ENCODE measurements at places on chromosomes 12 and 14.
A peak's percentile ranks its signal among the peaks of the same experiment; 100 is the strongest.

DNA sequence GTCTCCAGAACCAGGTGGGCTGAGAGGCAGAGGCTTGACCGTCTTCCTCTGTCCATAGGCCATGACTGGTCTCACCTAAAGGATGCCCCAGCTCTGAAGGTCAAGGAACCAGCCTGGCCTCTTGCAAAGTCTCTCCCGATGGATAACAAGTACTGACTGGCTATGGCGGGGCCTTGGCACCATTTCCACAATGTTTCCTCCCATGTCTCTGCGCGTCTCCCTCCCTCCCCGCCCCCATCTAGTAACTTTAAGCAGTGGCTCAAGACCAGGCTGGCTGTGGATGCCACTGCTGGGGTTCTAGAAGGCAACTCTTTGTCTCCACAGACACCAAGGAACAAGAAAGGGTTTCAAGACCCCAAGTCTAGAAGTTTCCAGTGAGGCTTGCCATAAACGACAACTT lies 275.5 kb downstream of the DPF3 start:
- DNase-seq: no peak

DNA sequence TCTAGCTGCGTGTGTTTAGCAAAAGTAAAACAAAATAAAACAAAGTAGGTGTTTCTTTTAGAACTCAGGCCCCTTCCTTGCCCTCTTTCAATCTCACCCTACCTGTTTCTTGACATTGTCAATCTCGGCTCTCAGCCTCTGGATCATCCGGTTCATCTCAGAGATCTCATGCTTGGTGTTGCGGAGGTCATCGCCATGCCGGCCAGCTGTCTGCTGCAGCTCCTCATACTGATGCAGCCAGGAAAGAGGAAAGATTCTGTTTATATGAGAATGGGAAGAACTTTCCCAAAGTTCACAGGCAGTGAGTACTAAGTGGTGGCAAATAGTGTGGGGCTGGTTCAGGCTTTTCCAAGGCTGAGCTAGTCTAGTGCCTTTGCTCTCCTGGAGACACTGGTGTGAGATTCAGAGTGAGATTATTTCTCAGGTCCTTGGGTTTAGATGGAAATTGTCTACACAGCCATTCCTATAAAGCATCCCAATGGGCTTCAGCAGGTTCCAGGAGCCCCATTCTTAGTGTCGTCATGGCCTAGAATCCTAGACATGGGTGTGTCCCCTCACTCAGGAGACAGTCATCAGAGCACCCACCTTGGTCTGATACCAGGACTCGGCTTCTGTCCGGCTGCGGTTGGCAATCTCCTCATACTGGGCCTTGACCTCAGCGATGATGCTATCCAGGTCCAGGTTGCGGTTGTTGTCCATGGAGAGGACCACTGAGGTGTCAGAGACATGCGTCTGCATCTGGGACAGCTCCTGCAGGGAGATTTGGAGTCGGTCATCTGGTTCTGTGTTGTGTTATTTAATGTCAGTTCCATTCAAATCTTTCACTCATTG lies 3.0 kb downstream of the KRT5 start:
- no peak for DNase-seq

- no peak for DNase-seq
These were observed 6.1 kb downstream of the RAPGEF3 start for GRCh38 chr12:47752552-47752951.

DNA sequence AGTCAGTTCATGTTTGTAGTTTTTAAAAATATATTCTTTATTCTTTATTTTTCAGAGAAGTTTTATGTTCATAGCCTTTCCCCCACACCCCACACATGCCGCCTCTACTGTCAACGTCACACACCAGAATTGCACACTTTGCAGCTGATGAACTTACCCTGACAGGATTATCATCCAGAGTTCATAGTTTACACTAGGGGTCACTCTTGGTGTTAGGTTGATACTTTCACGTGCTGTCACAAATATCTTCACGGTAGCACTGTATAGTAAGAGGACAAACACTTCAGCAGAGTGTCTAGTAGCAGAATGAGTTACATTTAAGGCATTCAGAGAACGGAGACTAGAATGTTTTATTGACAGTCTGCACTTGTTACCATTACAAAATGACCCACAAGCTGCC lies 5.1 kb downstream of the DPPA3 start:
- no peak for DNase-seq

- peak; percentile 39 for DNase-seq
These were observed 68.3 kb downstream of the RERG start for GRCh38 chr12:15152868-15153267.

DNA sequence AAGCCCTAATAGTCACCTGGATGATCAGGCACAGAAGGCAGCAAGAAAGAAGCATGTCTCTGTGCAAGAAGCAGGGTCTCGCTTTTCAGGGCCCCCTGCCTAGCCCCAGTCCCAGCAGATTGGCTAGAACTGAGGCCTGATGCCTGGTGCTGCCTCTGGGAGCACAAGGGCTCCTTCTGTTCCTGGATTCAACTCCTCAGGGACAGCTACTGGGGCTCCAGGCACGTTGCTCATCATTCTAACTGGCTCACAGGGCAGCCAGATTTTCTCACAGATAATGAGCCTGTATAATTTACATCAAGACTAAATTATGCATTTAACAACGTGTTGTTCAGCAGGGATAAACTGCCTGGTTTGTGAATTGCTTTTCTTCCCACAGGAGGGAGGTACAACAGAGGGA lies 106.5 kb upstream of the PLXNC1 start:
- no peak for DNase-seq

GRCh38 chr14:56195704-56196103 lies 77.5 kb downstream of the PELI2 start:
- no peak for DNase-seq

- DNase-seq: no peak
These were observed 46.1 kb upstream of the FRMD6 start for GRCh38 chr14:51605575-51605974.

DNA sequence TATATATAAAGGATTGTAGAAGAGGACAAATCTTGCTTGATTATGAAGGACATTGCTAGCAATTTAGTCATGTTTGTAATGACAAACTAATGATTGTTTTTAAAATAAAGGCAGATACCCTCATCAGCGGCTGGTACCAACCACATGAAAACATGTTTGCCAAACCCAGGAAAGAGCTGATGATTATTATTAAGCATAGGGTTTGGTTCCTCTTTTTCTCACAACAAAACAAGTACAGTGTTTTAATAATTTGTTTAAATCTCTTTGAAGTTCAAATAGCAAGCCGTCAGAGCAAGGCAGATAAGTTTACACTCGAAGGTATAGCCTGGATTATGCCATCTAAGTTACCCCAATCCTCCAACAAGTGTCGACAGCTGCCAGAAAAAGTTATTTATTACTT lies 5.3 kb upstream of the SINHCAF start:
- no peak for DNase-seq

DNA sequence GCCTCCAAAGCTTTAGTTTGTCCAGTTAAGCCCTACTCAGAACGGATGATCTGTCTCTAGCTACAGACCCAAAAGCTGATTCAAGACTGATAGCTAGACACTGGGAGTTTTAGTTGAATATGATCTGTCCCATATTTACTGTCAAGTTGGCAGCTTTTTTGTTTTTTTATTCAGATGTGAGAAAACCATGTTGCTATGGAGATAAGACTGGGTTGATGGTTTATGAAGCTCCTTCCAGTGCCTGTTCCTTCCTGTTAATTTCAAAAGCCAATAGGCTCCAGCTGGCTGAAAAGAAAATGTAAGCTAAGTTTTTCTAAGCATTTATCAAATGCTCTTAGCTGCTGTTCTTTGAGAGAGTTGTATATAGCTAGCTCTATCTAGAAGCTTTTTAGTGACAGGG lies 4.7 kb downstream of the DYNLL1 start:
- DNase-seq: no peak

DNA sequence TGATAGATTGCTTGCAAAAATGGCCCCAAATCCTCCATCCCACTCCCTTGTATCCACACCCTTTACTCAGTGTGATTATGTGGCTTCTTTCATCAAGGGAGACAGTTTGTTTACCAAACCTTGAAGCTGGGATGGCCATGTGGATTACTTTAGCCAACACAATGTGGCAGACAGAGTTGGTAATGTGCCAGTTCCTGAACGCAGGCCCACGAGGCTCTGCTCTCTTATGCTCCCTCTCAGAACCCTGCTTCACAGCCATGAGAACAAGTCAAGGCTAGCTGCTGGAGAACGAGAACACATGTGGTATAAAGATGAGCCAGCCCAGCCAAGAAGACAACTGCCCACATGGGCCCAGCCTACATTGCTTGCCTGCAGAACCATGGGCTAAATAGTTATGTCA lies 162.3 kb downstream of the NDUFA12 start:
- no peak for DNase-seq

- no peak for DNase-seq
These were observed 70.7 kb downstream of the TTC8 start for GRCh38 chr14:88895116-88895515.

- no peak for DNase-seq
These were observed 95.7 kb downstream of the PDE3A start for GRCh38 chr12:20463913-20464524.

GRCh38 chr14:90580377-90581335 lies 183.8 kb downstream of the CALM1 start:
- no peak for DNase-seq

DNA sequence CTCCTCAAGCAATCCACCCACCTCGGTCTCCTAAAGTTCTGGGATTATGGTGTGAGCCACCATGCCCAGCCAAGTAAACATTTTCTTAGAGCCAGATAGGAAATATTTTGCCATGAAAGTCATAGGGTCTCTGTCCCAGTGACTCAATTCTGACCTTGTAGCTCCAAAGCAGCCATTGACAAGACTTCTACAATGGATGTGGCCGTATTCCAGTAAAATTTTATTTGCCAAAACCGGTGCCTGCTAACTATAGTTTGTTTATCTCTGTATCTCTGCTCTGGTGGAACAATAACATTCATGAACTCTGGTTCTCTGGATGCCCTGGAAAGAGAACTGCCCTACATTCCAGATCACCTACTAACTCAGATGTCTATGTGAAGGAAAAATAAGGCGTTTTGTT lies 54.6 kb upstream of the USP44 start:
- DNase-seq: no peak

GRCh38 chr12:68958322-68958721 lies 25.4 kb upstream of the CPM start:
- no peak for DNase-seq

DNA sequence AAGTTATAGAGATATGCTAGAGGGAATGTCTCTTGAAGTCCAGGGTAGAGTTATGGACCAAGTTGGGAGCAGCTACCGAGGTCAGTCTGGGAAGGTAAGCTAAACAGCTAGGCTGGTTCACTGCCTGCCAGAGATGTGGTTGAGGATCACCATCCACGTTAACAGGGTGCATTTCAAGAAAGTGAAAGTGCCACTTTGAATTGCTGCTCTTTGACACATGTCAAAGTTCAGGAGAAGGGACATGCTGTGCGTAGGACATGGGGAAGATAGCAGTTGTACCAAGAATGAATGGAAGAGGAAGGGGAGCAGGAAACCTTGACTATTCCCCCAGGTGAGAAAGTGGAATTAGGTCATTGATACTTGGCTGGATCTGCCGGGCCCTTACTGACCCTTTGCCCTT lies 49.5 kb downstream of the MAX start:
- no peak for DNase-seq

DNA sequence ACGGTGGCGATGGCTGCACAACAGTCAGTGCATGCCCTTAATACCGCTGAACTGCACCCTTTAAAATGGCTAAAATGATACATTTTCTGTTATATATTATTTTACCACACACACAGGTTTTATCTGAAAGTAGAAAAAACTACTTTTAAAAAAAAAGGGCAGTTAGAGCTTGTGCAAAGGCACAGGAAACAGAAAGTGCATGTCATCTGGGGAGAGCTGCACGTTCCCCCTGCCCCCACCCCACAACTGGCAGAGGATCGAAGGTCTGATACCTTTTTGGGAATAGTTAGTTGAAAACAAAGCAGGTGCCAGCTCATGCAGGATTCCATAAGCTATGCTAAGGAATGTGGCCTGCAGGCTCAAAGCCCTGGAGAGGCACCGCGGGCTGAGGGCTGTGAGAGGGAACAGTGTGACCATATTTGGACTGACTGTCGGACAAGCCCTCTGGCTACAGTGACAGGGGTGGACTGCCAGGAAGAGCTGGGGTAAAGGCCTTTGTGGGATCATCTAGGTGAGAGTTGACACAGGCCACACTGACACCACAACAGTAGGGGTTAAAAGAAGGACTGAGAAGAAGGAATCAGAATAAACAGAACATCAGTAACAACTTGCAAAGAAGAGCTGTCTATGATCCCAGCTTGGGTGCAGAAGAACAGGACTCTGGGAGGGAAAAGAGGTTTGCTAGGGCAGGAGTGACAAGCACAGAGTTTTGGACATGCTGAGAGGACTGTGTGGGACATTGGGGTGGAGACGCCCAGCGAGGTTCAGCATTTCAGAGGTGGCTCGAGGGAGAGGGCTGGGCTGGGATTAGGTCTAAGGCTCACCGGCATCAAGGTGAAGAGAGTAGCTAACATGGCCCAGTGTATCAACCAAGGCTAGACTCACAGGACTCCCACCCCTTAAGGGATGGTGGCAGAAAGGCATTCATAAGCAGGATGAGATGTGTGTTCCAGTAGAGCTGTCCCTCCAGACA lies 54.6 kb downstream of the ACTN1 start:
- no peak for DNase-seq

- no peak for DNase-seq
These were observed 51.8 kb upstream of the NUAK1 start for GRCh38 chr12:106190581-106190980.

DNA sequence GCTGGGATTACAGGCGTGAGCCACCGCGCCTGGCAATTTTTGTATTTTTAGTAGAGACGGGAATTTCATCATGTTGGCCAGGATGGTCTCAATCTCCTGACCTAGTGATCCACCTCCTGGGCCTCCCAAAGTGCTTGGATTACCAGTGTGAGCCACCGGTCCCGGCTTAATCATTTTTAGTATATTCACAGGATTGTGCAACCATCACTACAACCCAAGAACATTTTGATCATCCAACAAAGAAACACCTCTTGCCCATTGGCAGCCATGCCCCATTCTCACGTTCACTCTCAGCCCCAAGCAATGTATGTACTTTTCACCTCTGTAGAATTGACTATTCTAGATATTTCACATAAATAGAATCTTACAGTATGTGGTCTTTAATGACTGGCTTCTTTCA lies 19.9 kb downstream of the SP1 start:
- no peak for DNase-seq

- DNase-seq: no peak
These were observed 237.3 kb upstream of the GRIP1 start for GRCh38 chr12:66916189-66916588.

- DNase-seq: no peak
These were observed 49.0 kb downstream of the AREL1 start for GRCh38 chr14:74663884-74664283.

GRCh38 chr12:39830852-39831520 lies 211.4 kb upstream of the ABCD2 start:
- DNase-seq: no peak

Data from fibroblast of skin of left biceps (primary cell).